ENCODE measurements at places on chromosomes 6 and 20. TPM values are rescaled to one million over a fixed set of nuclear protein-coding genes. Genes with fewer than 3 reads are reported as not detected.
A peak's percentile ranks its signal among the peaks of the same experiment; 100 is the strongest.

DNA sequence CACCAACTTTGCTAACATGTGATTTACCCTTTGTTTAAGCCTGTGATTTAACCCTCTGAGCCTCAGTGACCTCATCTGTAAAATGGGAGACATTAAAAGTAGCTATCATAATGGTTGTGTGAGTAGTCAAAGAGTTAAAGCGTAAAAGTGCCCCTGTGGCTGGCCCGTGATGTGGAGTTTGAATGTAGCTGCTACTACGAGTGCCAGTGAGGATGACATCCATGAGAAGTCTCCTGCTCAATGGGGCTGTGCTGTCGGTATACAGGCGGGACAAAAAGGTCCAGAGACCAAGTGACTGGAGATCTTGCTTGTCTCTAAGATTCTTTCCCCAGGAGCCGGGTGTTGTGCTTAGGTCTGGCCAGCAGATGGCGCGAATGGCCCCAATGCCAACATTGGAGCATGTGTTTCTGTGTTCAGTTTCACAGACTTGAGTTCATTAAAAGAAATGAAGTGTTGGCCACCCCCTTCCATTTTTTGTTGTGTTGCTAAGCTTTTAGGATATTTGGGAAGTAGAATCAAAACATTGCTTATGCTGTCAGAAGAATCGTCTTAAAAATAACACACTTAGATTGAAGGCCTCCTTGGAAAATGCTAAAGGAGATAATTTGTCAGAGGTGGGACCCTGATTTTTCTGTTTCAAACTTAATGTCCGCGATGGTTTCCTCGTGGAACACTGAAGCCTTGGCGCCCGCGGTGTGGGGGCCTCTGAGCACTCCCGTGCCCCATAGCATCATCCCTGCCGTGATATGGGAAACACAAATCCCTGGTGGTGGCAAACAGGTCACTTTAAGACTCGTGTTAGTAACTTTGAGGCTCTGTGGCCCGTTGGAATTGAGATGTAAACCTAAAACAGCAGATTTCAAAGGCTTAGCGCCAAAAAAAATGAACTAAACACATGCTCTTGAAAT, 9.3 kb upstream of the RBM38 start:
- H3K4me1 ChIP-seq = peaks cover 20% of the 10 kb centered on the region
- no peaks in the 10 kb centered on the region for H3K27me3 ChIP-seq
- H3K4me3 ChIP-seq = no peak overlapping the region
- DNase-seq = peak; percentile 89
- H3K36me3 ChIP-seq = peaks cover 22% of the 10 kb centered on the region

CFAP61 gene
- total RNA-seq = not detected

- DNase-seq = no peak
- peaks cover 13% of the 10 kb centered on the region for H3K4me1 ChIP-seq
- H3K27me3 ChIP-seq = no peaks in the 10 kb centered on the region
- no peak overlapping the region for H3K27ac ChIP-seq
- no peak overlapping the region for H3K4me3 ChIP-seq
Measured at GRCh38 chr6:38305995-38306681, 333.6 kb downstream of the BTBD9 start.

DNA sequence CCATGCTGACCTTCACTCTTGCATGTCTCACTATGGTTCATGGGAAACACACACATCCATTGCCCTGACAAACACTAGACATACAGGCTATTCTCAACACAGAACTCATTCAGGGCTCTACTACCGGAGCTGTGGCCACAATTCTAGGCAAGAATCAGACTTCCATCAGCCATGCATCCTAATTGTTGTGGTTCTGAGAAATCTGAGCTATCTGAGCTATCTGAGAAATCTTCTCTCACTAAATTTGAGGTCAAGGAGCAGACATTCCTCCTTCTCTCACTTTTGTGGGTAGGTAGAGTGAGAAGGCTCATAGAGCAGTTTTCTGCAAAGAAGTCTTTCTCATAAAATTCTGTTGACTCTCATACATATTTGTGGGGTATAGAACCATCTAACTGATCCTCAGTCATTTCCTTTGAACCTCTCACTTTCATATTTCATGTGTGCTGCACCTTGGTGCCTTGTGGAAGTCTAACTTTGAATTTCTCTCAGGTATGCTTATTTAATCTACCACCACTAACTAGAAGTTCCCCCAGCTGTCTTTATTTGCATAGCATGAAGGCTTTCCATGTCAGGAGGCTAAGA, 43.6 kb downstream of the ADGRF1 start:
- no peaks in the 10 kb centered on the region for H3K36me3 ChIP-seq
- no peak overlapping the region for H3K27ac ChIP-seq
- no peak for DNase-seq
- no peaks in the 10 kb centered on the region for H3K27me3 ChIP-seq
- no peaks in the 10 kb centered on the region for H3K4me1 ChIP-seq

GRCh38 chr6:46090115-46091079, 39.4 kb upstream of the ENPP4 start:
- DNase-seq = peak; percentile 70
- no peaks in the 10 kb centered on the region for H3K36me3 ChIP-seq
- no peak overlapping the region for H3K4me3 ChIP-seq

- H3K4me3 ChIP-seq = no peak overlapping the region
- H3K36me3 ChIP-seq = peaks cover 84% of the 10 kb centered on the region
- no peak overlapping the region for H3K27ac ChIP-seq
- DNase-seq = no peak
- no peaks in the 10 kb centered on the region for H3K27me3 ChIP-seq
Measured at GRCh38 chr6:24854077-24854666, 55.5 kb upstream of the ARMH2 start.

DNA sequence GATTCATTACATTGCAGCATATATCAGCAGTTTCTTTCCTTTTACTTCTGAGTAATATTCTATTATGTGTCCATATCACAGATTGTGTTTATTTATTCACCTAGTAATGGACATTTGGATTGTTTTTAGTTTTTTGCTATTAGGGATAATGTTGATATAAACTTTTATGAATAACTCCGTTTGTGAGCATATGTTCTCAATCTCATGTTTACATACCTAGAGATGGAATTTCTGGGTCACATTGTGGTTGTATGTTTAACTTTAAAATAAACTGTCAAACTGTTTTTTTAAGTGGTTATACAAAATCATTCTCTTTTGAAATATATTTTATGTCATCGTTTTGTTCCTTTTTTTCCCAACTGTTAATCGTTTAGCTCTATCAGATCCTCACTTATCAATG, 311.6 kb downstream of the MMUT start:
- H3K4me1 ChIP-seq = no peaks in the 10 kb centered on the region
- no peaks in the 10 kb centered on the region for H3K36me3 ChIP-seq
- no peak overlapping the region for H3K27ac ChIP-seq
- no peak overlapping the region for H3K4me3 ChIP-seq
- no peaks in the 10 kb centered on the region for H3K27me3 ChIP-seq
- no peak for DNase-seq

OR12D3 gene
- not detected for total RNA-seq

DLGAP4 gene
- 19.9 TPM for total RNA-seq

ATP6V1G2 gene
- total RNA-seq = 2.5 TPM

GRCh38 chr6:3406891-3407809, 49.7 kb downstream of the SLC22A23 start:
- H3K4me3 ChIP-seq = no peak overlapping the region
- H3K36me3 ChIP-seq = no peaks in the 10 kb centered on the region
- H3K27ac ChIP-seq = no peak overlapping the region
- no peaks in the 10 kb centered on the region for H3K27me3 ChIP-seq
- no peak for DNase-seq

DNA sequence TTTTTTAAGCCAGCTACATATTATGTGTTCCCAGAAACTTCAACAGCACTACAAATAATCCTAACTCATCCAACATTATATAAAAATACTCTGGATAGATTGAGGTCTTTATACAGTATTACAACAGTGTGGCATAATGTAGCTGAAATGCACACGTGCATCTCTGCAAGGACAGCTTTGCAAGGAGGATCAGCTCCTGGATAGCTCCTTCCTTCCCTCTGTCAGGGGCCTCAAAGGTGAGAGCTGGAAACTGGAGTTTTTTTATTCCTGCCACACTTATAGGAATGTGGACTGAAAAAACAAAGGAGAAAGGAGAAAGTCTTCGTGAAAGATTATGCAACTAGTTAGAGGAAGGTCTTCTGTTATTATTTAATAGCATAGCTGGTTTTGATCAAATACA, 53.1 kb downstream of the PLG start:
- H3K27ac ChIP-seq = no peak overlapping the region
- no peaks in the 10 kb centered on the region for H3K4me1 ChIP-seq
- no peak for DNase-seq
- H3K36me3 ChIP-seq = no peaks in the 10 kb centered on the region
- no peak overlapping the region for H3K4me3 ChIP-seq

- no peak overlapping the region for H3K4me3 ChIP-seq
- no peak overlapping the region for H3K27ac ChIP-seq
- H3K27me3 ChIP-seq = peaks cover 4% of the 10 kb centered on the region
- no peaks in the 10 kb centered on the region for H3K36me3 ChIP-seq
- no peaks in the 10 kb centered on the region for H3K4me1 ChIP-seq
Measured at GRCh38 chr6:56683882-56684281, 41.2 kb upstream of the DST start.

DNA sequence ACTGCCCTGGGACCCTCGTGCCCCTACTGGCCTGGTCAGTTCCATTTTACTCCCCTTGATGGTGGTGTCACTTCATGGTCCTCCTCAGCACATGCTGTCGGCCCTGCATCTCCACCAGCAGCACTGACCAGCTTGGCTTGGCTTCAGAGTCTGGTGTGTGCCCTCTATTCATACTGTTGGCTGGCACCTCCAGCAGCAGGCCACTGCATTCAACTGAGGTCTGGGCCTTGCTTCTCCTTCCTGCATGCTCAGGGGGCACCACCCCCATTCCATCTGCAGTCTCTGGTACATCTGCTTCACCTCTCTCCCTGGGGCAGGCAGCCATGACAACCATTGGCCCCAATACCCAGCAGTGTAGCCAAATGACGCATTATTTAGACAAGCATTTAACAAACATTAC, 155.9 kb downstream of the SLC24A3 start:
- H3K27ac ChIP-seq = no peak overlapping the region
- no peak overlapping the region for H3K4me3 ChIP-seq
- no peaks in the 10 kb centered on the region for H3K4me1 ChIP-seq
- no peak for DNase-seq

DNA sequence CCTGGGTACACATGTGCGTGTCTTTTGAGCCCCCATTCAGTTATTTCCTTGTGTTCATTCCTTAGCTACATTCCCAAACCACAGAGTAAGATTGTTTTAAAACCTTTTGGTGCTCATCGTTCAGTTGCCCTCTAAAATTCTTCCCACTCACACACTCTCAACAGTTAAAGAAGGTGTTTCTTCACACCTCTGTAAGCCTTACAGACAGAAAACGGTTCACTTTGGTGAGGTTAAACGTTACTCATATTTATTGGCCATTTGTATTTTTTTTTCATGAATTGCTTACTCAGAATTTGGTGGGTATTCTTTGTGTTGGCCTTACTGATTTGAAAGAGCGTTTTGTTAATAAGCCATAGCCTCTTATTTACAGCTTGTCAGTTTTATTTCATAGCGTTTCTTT, 97.7 kb downstream of the CDYL start:
- H3K4me3 ChIP-seq = no peak overlapping the region
- no peak for DNase-seq
- no peaks in the 10 kb centered on the region for H3K4me1 ChIP-seq
- H3K27ac ChIP-seq = no peak overlapping the region

GRCh38 chr6:130426066-130426721, 60.4 kb downstream of the TMEM200A start:
- no peak overlapping the region for H3K27ac ChIP-seq
- peaks cover 2% of the 10 kb centered on the region for H3K36me3 ChIP-seq
- H3K4me3 ChIP-seq = no peak overlapping the region
- no peak for DNase-seq

PSORS1C2 gene
- not detected for total RNA-seq

GCLC gene
- 26.5 TPM for total RNA-seq

- no peak overlapping the region for H3K4me3 ChIP-seq
- peaks cover 21% of the 10 kb centered on the region for H3K27me3 ChIP-seq
- H3K36me3 ChIP-seq = no peaks in the 10 kb centered on the region
- H3K4me1 ChIP-seq = no peaks in the 10 kb centered on the region
- DNase-seq = no peak
Measured at GRCh38 chr6:96913621-96914020, 10.9 kb upstream of the KLHL32 start.

SLC17A1 gene
- total RNA-seq = not detected

NPEPL1 gene
- total RNA-seq = 22.9 TPM

HLA-DQA2 gene
- total RNA-seq = not detected

NHSL1 gene
- 0.34 TPM for total RNA-seq

MARCKS gene
- 0.08 TPM for total RNA-seq

DNA sequence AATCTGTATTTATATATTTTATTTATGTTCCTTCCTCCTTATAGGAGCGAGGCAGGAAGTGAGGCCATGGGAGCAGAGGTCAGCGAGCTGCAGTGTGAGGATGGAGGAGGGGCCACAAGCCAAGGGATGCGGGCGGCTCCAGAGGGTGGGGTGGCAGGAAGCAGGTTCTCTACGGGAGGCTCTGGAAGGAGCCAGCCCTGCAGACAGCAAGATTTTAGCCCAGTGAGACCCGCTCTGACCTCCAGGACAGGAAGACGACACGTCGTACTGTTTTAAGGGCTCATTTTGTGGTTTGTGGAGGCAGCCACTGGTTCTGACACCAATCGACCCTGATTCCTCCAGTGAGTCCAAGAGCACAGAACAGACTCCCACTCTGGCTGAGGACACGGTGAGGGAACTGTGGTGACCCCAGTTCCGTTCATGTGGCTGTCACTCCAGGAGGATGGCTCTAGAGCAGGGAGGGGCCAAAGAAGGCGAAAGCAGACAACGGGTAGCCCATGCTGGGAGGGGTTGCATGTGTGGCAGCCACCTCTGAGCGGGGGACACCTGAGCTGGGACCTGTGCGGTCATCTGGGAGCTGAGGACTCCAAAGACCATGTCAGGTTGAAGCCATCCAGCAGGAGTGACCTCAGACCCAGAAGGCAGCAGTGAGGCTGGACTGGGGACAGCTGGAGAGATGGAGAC, 100.1 kb upstream of the BHLHE23 start:
- H3K4me3 ChIP-seq = no peak overlapping the region
- H3K4me1 ChIP-seq = peaks cover 4% of the 10 kb centered on the region
- peaks cover 2% of the 10 kb centered on the region for H3K27me3 ChIP-seq
- no peak overlapping the region for H3K27ac ChIP-seq
- no peaks in the 10 kb centered on the region for H3K36me3 ChIP-seq

GPSM3 gene
- 223 TPM for total RNA-seq

DNA sequence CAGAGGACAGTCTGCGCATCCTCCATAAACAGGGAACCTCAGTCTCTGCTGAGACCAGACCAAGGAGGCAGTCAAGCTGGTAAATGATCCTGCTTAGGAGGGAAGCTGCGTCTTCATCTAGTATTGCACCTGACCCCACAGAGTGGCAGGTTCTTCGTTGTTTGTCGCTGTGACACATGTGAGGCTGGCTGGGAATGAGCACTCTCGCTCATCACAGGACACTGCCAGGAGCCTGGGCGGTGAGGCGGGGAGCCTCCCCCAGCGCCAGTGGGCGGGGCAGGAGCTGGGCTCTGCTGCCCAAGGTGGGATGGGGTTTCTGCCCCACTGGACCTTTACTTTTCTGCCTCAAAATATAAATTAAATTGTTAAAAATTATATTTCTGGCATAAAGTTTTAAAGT, 48.4 kb upstream of the SYNDIG1 start:
- no peak overlapping the region for H3K27ac ChIP-seq
- peaks cover 2% of the 10 kb centered on the region for H3K27me3 ChIP-seq
- no peak for DNase-seq
- H3K4me3 ChIP-seq = no peak overlapping the region
